ENCODE measurements at places on chromosomes 3 and 15.

- DNase-seq: peak; percentile 92
Measured at GRCh38 chr3:3110299-3110630, at the start of gene IL5RA. Gene IL5RA, minus strand, starts transcription at chr3:3110374. Its CDS starts 5,390 bp downstream, at chr3:3104984.

GRCh38 chr15:84669726-84670125 is 11.7 kb upstream of the NMB start:
- DNase-seq: no peak

GRCh38 chr3:5264896-5265770 is 77.6 kb downstream of the EDEM1 start:
- DNase-seq: no peak

- DNase-seq: peak; percentile 92
Measured at GRCh38 chr3:141410408-141410807, 42.1 kb downstream of the ZBTB38 start.

DNA sequence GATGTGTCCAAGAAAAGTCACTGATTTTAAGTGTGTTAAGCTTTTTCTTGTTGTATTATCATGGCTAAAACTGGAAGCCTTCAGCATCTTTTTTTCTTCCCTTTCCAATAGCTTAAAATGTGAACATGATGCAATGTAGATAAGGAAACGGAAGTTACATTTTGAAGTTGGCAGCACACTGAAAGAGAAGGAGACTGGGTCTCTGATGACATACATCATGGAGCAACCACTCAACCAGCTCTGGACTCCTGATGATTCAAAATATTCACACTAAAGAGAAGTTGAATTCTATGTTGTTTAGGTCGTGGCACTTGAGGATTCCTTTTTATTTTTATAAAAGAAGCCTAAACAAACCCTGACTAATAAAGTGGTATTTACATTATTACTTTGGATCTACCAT is 488.3 kb upstream of the ALCAM start:
- DNase-seq: peak; percentile 49

DNA sequence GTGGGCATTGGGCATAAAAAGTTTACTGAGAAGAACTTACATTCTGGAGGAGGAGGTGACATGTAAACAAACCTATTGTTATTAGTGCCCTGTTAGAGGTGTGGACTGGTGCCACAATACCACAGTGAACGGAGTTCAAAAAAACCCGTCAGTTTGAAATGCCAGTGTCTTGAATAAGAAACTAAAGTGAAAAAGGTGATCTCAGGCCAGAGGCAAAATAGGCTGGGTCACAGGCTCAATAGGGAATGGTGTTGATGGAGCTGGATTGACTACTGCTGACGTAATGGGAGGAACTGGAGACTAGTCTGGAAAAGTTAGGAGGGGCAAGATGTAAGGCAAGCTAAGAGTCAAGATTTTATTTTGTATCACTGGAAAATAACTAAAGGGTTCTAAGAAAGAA is 1.6 kb upstream of the DCBLD2 start:
- DNase-seq: no peak

GRCh38 chr3:15636028-15636709 is 34.6 kb downstream of the BTD start:
- DNase-seq: peak; percentile 60

- DNase-seq: peak; percentile 7
Measured at GRCh38 chr3:170467007-170467406, 48.3 kb downstream of the CLDN11 start.

GRCh38 chr15:76138436-76138835 is 78.7 kb downstream of the TMEM266 start:
- no peak for DNase-seq

- DNase-seq: no peak
Measured at GRCh38 chr3:126672741-126673140, 17.8 kb upstream of the TXNRD3 start.

GRCh38 chr3:126678693-126679317 is 23.9 kb upstream of the TXNRD3 start:
- DNase-seq: no peak

DNA sequence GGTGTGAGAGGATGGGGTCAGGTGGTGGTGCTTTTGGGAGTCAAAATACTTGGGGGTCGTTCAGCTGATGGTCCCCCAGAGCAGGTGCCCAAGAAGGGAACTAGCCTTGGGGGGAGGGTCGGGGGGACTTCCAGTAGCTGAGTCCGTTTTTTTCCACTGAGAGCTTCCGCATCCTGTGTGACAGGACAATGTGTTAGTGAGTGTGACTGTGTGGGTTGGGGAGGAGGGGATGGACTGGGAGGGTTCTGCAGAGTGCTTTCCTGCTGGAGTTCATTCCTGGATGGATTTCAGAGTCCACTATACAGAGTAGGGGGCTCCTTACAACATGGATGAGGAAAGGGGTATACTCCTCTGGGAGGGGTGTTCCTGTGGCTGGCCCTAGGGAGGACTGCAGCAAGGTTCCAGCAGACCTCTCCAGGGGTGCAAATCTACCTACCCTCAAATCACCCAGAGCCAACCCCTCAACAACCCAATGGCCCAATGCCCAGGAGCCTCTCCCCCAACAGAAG is 601 bp upstream of the HYAL2 start:
- peak; percentile 63 for DNase-seq

DNA sequence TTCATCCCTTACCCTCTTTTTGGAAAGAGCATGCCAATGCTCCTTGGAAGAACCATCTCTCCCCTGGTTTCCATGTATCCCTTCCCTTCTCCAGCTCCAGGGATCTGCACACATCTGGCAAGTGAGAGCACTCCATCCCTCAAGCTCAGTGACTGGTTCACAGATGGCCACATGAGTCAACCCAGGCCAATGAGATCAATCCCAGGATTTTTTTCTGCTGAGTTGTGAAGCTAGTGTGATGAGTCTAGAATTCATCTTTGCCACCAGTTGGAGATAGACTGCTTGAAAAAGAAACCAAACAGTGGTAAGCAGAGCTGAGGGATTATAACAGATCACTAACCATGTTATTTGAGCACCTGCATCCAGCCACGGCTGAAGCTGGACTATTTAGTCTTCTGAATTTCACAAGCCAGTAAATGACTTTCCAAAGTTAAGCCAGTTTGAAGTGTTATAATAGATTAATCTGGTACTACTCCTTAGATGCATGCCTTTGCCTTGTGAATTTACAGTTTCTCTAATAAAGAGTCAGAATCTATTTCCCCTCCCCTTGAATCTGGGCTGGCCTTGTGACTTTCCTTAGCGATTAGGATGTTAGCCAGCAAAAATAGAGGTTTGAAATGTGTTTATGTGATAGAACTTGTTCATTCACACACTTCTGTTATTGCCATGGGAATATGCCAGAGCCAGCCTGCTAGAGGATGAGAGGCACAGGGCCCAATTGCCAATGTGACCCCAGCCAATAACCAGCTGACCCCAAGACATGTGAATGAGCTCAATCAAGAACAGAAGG is 159.8 kb downstream of the WNT5A start:
- DNase-seq: no peak

DNA sequence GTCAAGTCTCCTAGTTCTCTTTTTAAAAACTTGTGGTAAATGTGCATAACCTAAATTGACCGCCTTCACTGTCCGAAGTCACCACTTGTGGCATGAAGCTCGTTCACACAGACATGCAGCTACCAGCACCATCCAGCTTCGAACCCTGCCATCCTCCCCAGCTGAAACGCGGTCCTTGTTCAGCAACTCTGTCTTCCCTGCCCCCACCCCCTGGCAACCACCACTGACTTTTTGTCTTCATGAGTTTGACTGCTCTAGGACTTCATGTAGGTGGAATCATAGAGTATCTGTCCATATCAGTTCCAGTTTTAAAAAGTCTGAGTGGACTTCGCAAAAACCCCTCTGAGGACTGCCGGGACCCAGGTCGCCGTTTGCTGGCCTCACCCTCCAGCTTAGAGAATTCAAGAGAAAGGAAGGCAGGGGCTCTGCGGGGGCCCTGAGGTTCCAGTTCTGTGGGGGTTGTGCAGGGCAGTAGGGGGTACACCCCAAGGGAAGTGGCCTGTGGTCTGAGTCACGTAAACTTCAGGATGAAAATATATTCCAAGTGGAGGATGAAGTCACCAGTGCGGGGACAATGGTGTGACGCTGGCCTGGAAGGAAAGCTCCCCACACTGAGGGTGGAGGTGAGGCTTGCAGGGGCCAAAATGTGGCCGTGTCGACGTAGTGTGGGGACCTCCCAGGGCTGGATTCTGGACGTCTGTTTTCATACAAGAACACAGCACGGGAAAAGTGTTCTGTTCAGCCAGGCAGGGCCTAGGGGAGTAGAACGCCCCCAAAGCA is 67.6 kb downstream of the ABTB1 start:
- no peak for DNase-seq

GRCh38 chr3:71064956-71065763 is 518.4 kb downstream of the FOXP1 start:
- DNase-seq: peak; percentile 53

GRCh38 chr3:50609763-50610085 is 1.9 kb downstream of the CISH start:
- no peak for DNase-seq

GRCh38 chr3:46918634-46919033 is 41.1 kb downstream of the PTH1R start:
- no peak for DNase-seq

- no peak for DNase-seq
Measured at GRCh38 chr15:82580713-82581112, 40.5 kb upstream of the RPS17 start.

DNA sequence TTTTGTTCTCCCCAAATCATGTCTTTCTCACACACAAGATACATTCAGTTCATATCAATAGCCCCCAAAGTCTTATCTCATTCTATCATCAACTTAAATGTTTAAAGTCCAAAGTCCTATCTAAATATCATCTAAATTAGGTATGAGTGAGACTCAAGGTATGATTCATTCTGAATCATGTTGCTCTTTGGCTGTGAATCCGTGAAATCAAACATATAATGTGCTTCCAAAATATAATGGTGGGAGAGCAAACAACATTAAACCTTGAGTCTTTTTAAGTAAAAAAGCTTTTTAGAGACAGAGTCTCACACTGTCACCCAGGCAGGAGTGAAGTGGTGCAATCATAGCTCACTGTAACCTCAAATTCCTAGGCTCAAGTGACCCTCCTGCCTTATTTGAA is 139.1 kb downstream of the SAMMSON start:
- DNase-seq: no peak

DNA sequence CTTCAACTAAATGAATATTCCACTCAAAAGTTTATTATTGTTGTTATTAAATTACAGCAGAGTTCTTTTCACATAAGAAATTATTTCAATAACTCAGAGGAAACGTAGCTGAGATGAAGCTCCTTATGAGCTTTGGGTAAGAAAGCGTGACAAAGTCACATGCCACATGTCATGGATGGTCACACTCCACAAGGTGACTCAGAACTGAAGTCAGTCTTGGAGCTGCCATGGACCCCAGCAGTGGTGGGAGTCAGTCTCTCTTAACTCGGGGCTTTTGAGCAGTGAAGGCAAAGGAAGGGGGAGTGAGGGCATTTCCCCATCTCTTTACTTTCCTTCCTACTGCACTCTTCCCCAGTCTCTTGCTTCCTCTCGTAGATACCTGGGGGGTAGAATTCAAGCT is 87.5 kb upstream of the FAM3D start:
- DNase-seq: no peak

- no peak for DNase-seq
Measured at GRCh38 chr3:127383656-127384179, 95.9 kb upstream of the PRR20G start.

DNA sequence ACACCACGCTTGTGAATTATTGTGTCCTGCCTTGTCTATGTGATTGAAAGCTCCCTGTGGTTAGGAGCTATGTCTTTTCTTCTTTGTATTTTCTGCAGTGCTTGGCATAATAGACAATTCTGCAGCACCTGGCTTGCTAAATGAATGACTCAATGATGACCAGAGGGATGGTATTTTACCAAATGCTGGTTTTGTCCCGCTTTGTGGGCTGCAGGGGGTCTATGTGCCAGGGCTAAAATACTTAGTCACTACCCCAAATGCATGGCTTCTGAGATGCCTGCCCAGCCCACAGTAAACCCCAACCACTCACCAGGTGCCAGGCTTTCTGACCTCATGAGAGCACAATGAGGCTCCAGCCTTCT is 50.9 kb downstream of the BOC start:
- DNase-seq: no peak

DNA sequence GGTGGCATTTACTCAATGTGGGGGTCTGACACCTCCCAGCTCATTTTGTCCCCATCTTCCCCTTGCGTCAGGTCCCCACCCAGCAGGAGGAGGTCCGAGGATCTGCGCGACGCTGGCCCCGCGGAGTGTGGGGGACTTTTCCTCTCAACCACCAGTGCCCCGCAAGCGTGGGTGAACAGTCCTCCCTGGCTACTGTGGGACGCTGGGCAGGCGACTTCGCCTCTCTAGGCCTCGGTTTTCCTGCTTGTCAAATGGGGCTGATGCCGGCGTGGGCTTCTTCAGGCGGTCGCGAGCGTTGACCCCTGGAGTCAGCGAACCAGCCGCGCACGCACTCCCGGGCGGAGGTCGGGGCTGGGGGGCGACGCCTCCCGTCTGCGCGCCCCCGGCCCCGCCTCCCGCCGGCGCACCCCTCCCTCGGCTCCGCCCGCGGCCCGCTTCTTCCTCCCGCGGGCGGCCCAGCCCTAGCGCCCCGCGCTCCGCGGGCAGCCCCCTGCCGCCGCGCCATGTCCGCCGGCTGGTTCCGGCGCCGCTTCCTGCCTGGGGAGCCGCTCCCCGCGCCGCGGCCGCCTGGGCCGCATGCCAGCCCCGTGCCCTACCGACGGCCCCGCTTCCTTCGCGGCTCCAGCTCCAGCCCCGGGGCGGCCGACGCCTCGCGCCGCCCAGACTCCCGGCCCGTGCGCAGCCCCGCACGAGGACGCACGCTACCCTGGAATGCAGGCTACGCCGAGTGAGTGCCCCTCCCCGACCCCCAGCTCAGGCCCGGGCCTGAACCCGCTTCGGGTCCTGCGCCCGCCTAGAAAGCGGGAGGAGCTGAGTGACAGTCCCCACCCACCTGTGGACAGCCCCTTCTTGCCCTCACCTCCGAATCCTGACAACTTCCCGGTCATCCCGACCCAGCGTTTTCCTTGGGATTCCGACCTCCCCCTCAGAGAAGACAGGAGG is at the start of gene PPM1M:
Gene PPM1M (plus strand): TSS at position 438 of the 942 bp plus-strand sequence. CDS start 66 bp downstream, at position 504.
- peak; percentile 77 for DNase-seq

DNA sequence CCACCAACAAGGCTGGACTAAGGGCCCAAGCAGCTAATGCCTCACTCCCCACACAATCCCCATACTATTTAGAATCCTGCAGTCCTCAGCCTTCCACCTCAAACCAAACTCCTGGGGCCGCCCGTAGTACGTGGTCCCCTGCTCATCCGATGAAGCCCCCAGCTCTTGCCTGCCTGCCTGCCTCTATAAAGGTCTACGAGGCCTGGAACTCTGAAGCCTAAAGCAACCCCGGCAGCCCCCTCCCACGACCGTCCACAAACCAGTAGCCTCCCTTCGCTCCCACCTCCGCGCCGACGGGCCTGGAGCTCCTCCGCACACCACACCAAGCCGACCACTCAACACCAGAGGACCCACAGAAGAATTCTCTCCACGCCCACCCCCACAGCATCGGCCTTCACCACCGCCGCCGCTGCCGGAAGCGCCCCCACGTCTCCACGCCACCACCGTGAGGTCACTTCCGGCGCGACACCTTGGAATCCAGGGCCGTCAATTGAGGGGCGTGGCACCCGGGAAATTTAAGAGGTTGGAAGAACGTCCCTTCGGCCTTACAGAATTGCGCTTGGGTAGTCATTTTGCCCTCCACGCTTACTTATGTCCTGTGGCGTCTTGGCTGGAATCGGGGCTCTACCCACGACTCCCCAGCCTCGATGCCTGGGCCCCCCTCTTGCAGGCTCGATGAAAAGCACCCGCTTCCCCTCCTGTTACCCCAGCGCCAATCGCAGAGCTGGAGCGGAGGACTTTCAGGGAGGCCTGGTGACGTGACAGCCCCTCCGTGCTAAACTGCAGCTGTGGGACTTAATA is at the start of gene EDC3:
Gene EDC3 (minus strand): TSS at position 428 of the 801 bp plus-strand sequence. CDS start 20,900 bp downstream, outside the sequence.
- peak; percentile 93 for DNase-seq

All from lung (tissue), 17 donors.